Thymus (tissue), 14 donors: ENCODE measurements at places on chromosomes 2 and 18.

DNA sequence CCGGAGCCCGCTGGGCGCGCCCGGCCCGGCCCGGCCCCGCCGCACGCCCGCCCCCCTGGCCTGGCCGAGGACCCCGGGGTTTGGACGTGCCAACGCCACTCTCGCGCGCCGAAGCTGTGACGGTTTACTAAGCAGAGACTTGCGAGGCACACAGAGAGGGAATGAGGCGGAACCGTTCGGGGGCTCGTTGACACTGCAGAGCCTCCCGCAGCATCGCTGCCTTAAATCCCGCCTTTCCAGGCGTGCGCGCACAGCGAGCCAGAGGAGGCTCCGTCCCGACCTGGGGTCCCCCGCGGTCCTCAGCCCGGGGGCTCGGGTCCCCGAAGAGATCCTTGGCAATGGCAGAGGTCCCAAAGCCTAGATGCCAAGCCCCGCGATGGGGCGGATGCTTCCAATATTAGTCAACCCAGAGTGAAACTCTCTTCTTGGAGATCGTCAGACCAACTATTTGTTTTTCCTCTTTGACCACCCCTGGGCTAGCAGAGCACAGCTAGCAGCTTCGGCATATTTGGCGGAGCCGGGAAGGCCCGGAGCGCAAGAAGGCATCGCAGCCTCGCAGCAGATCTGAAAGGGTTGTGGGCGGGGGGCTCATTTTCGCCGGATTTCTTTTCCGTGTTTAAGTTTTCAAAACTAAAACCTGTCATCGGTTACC lies at the start of gene ZNF385B:
ZNF385B (minus strand) TSS at position 197 of the 652 bp plus-strand sequence.
- DNase-seq, result no peak

DNA sequence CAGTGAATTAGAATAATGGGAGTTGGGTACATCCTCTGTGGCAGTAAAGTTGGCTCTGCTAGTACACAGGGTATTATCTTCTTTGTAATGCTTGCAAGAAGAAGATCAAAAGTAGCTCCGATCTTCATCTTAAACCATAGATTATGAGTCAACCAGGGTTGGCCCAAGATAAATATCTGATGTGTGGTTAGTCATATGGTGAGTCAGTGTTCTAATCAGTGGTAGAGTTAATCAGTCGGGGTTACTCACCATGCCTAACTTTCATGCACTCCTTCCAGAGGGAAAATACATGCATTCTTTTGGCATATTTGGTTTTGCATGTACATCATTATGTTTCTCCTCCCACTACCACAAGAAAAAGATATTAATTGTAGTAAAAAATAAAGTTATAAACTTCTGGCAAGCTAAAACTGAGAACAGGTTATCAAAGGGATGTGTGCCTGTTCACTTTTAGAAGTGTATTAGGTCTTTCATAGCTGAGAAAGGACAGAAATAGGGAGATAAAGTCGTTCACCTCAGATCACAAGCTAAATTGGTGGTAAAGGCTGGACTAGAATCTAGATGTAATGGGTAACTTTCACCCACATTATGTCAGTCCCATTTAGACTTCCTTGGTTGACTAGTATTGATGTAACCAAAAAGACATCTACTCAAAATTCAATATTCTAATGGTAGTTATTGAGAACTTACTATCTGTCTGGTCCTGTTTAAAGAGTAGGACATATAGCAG lies 684.4 kb downstream of the IRS1 start:
- no peak for DNase-seq

DNA sequence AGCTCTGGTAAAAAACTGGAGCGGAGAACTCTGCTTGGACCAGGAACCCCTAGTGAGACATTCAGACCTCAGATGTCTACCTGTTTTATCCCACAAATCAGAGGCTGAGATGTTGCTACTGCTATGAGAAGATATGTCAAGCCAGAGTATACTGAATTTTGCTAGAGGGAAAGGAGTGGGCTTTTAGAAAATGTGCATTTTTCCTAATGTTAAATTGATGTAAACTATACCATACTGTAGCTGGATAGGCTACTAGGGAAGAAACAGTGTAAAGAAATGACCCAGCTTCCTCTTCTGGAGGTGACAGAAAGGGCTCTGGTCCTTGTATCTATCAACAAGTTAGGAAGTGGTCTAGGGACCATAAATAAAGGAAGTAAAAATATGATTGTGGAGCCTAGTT lies 65.0 kb downstream of the SLC39A10 start:
- no peak for DNase-seq

DNA sequence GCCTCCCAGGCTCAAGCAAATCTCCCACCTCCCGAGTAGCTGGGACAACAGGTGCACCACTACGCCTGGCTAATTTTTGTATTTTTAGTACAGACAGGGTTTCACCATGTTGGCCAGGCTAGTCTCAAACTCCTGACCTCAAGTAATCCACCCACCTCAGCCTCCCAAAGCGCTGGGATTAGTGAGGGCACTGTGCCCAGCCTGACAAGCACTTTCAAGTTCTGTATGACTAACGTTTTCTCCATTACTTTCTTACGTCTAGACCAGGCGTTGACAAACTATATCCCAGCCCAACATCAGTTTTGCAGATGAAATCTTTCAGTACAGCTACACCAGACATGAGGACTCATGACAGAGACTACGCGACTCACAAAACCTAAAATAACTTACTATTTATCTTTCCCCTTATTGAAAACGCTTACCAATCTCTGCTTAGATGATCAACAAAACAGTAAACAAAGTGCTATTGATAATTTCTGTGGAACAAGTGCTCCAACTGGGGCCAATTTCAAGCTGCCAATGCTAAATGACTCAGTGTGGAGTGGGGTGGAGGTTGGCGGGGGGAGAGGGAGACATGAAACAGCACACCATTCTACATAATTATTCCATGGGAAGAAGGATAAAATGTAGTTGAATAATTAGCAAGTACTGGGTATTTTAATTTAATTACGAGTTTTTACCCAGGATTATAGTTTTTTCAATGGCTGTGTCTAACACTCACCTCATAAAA lies 59.1 kb downstream of the SAP130 start:
- DNase-seq, result no peak

GRCh38 chr2:128930101-128930500 lies 611.4 kb upstream of the HS6ST1 start:
- DNase-seq, result no peak

DNA sequence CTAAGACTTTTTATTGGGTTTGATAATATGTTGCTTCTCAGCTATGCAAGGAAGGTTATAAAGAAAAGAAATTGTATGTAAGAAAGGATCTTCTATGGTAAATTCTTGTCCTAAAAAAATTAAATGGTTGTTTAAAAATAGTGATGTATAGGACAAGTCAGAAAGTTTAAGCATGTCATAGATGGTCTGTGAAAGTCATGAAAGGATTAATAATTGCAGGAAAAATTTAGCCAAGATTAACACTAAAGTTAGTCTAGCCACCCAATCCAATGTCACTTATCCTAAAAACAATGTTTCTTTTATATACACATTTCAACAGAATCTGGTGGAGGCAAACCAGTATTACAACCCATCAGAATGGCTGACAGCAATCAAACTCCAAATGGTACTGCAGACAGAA lies 1046.7 kb upstream of the SLC39A10 start:
- no peak for DNase-seq
